ENCODE measurements at places on chromosomes 16 and 17.

DNA sequence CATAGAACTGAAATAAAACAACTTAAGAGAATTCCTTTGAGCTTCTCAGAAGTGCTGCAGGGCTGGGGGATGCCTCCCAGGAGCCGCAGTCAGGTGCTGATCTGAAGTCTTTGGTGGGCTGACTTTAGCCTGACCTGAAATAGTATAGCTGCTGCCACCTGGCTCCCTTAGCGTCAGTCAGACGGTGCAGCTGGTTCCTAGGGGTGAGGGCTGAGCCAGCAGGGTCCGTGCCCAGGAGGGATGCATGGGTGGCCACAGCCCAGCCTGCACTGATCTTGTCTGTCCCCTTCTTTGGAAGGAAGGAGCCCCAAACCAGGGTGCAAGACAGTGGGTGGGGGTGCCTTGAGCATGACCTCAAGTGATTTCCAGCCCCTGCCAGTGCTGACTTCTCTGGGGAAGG lies 11.5 kb downstream of the MAPT start:
- DNase-seq, result no peak

GRCh38 chr16:66293207-66293735 lies 73.2 kb upstream of the CDH5 start:
- DNase-seq, result no peak

GRCh38 chr16:5885521-5885920 lies 787.9 kb upstream of the EEF2KMT start:
- no peak for DNase-seq

DNA sequence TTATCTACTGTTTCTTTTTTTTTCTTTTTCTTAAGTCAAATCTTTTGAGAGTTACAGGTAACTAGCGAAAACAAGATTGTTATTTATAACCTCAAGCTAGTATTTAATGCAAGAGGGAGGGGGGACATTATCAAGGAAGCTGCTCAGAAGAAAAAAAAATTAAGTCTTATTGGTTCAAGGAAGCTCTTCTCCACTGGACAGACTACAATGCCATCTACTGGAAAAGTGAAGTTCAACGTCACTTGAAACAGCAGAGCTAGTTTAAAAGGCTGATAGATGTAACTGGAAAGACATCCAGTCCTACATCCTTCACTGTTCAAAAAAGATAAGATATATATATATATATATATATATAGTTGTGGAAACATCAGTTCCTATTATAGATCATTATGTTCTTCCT lies 418.0 kb upstream of the PSMD7 start:
- no peak for DNase-seq

- DNase-seq, result no peak
Measured at GRCh38 chr16:11892761-11893160, 23.0 kb downstream of the GSPT1 start.

DNA sequence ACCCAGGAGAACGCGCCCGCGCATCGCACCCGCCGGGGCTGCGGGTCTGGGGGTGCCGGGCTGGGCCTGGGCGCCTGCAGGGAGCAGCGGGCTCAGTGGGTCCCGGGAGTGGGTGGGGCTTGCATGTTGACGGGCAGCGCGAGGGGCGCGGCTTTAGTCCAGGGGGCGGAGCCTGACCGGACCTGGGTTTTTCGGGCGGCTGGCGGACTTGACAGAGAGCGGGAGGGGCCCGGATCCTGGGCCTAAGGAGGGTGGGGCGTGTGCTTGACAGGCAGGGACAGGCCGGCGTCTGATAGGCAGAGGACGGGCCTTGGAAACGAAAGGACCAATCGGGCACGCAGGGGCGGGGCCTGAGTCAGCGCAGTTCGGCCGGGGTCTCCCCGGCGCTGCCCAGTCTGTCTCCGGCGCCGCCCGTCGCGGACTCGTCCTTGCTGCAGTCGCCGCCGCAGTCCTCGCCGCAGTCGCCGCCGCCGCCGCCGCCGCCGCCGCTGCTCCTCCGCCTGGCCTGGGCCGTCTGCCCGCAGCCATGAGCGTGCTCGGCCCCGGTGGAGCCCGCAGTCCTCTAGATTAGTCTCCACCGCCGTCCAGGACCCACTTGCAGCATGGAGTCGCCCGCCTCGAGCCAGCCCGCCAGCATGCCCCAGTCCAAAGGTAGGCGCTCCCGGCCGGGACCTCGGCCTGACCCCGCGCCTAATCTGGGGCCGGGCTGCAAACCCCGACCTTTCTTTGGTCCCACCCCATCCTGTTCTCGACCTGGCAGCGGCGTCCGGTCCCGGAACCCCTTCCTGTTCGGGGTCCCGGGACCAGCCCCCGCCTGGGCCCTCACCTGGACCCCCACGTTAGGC lies at the start of gene MAP2K3:
TSS of gene MAP2K3 (plus strand) at position 393 of the 845 bp plus-strand sequence. CDS start at position 603, 210 bp downstream.
- DNase-seq, result peak; percentile 94

DNA sequence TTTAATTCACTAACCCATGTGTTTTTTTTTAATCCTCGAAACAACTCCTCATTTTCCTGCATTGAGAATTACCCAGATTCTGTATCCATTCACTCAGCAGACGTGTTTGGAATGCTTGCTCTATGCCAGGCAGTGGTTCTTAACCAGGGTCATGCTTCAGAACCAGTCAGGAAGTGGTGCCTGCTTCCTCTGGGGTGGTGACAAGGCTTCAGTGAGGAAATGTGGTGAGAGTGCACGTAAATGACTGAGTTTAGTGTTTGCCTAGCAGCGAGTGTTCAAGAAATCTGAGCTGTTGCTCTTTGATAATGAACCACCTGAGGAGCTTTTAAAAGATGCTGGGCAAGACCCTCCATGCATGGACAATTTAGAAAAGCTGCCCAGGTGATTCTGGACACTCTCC lies 9.9 kb downstream of the ZFP90 start:
- peak; percentile 16 for DNase-seq

All from activated effector memory CD4-positive, alpha-beta T cell treated with Interleukin-2 at 50 U/mL for 16 hours (primary cell).